ENCODE measurements at places on chromosomes 6 and 20.

DNA sequence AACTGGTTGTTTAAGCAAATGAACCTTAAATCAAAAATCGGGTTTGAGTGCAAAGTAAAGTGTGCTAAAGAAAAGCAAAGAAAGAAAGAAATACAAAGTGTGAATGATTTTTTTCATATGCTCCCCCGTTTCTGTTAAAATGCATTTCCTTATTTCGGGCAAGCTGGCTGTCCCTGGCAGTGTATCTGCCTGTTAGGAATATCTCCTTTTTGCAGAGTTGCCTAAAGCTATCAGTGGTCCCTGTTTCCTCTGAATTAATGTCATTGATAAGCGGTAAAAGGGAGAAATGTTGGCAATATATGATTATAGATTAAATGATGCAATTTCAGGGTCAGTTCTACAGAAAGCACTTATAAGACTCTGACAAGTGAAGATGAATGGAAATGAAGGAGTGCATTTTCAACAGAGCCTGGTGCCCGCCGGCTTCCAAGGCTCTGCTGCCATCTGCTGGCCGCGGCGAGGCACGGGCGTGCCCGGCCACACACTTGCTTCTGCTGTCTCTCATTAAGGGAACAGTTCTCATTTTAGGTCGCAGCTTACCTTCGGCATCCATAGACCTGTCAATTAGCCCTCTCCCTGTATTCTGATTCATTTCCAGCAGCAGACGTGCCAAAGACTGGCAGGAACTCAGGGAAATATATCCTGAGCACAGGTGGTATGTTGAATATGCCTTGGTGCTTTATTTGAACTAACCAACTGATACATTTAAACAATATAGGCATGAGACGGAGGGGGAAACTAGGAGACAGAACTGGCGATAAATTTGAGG, 381.9 kb downstream of the C6orf118 start:
- DNase-seq: no peak

- peak; percentile 87 for DNase-seq
Measured at GRCh38 chr6:37257634-37258404, at the start of the genes TBC1D22B and TMEM217. TSS of gene TBC1D22B (plus strand) at chr6:37257772. CDS start at chr6:37257918, 146 bp downstream. TSS of gene TMEM217 (minus strand) at chr6:37258144. CDS start at chr6:37219030, 39,114 bp downstream.

DNA sequence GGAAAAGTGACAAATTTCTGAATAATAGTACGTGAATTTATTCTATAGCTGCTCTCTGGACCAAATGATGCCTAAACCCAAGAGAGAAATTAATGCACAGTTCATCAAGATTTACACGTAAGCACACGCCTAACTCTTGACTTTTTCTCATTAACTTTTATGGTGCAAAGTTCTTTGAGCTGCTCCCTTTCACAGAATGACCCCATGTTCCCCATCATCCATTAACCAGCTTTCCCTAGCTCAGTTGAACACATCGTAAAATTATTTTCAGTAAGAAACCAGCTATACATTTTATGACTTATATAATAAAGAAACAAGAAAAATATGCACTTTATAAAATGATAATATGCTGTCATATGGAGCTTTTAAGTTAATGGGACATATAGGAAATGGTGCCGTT, 54.3 kb downstream of the ID4 start:
- DNase-seq: no peak

DNA sequence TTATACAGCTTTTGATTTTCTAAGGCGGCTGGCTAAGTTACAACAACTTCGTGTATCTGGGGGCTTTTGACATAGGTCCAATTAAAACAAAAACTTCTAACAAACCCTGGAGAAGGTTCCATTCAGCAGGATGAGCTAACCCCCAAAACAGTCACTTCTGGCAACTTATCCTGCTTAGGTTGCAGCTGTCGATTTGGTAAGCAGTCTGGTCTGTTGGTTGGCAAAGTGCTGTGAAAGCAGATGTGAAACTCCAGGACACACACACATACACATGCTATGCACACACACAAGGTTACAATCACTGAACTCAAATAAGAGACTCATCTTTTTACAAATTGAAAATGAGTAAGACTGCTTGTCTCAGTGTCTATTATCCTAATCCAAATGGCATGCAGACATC, 119.0 kb upstream of the STMND1 start:
- no peak for DNase-seq

- no peak for DNase-seq
Measured at GRCh38 chr20:38267901-38268514, 7.5 kb upstream of the KIAA1755 start.

- DNase-seq: no peak
Measured at GRCh38 chr20:57384486-57384885, 6.7 kb upstream of the RBM38 start.

DNA sequence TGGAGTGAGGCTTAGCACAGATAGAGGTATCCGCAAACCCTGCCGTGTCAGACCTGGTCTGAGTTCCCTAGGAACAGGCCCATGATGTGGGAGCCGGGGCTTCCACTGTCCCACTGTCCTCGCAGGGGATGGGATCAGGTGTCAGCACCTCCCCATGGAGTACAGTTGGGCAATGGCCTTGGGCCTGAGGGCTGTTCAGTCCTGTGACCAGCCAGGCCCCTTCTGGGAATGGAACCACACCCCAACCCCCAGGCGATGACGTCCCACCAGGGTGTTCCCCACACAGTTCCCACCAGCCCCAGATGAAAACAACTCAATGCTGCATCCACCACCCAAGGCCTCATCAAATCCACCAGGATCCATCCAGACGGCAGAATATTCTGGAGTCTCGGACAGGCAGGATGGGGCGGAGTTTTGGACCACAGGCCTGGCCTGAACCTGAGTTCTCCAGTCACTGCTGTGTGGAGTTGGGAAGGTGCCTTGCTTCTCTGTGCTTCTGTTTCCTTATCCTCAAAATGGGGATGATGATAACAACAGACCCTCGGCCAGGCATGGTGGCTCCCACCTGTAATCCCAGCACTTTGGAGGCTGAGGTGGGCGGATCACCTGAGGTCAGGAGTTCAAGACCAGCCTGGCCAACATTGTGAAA, 62.2 kb downstream of the UBE2V1 start:
- no peak for DNase-seq

DNA sequence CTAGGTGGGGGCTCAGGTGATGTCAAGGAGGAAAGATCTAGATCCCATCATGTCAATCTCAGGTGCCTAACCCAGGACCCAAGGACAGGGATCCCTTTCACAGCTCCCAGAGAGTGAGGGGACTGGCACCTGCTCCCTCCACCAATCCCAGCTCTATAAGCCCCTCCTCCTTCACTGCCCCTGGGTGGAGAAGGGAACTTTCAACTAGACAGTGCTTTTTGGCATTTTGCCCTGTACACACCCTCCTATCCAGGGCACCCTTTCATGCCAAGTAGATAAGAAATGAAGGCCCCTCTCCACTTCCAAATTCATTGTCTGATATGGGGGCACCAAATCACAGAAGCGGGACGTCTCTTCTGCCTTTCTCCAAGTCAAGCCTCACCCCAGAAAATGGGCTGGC, 61.6 kb downstream of the MDGA1 start:
- DNase-seq: no peak

DNA sequence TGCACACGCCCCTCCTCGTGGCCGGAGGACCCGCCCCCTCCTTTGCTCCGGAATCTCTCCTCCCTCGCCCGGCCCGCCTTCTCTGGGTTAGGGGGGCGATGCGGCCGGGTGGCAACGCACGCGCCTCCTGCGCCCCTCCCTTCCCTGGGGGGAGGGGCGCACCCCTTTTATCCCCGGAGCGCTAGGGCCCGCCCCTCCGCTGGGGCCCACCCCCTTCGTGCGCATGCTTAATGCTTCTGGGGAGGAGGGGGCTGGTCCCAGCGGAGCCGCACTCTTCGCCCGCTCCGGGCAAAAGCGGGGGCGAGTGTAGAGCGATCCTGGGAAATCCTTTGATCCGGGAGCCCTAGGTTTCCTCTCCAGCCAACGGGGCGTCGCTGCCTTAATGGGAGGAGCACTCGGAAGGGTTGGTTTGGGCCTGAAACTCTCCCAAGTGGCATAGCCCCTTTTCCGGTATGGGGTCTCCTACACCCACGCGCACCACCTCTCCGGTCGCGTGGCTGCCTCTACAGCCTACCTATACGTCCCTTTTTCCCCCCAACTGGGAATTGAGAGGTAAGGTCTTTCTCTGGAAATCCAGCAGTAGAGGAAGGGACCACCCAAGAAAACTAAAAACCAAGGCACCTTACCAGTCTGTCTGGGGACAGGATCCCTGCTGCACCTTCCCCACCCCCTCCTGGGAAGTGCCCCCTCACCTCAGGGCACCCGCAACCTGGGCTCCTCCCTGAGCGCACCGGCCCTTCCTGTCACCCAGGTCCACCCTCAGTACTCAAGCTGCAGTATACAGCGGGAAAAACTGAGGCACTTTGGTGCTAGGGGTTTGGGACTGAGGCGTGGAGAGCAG, 2.1 kb downstream of the SOX12 start:
- no peak for DNase-seq

DNA sequence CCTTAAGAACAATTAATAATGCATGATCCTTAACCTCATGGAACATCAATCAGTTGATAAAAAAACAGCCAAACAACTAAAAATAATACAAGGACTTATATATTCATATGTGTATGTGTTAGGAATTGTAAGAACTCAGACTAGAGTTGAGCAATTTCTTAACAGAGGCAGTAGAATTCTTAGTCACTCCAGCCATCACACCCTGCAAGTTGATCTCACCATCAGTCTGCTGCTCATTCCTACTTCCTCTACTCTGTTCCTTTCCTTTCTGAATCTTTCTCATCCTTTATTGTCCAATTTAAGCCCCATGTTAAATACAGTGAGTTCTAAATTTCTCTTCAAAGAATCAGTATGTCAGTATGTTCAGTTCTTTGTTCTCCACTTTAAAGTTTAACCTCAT, 2.6 kb downstream of the ZNF165 start:
- DNase-seq: no peak

GRCh38 chr6:842141-842540, 149.2 kb upstream of the EXOC2 start:
- DNase-seq: no peak

GRCh38 chr20:50270569-50270968, 79.9 kb downstream of the CEBPB start:
- DNase-seq: no peak

DNA sequence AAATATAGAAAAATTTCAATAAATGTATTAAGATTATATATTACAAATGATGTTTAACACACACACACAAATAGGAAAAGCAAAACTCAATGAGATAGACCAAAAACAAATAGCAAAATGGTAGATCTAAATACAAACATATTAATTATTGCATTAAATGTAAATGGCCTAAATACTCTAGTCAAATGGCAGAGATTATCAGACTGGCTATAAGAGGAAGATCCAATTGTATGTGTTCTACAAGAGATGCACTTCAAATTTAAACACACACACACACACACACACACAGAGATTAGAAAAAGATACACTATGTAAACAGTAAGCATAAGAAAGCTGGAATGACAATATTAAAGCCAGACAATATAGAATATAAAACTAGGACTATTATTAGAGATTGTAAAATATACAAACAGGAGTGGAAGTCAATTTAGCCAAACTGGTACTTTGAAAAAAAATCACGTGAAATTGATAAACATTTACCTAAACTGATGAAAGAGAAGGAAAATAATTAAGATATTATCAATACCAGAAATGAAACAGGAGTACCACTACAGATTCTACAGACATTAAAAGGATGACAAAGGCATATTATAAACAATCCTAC, 150.5 kb downstream of the TBXT start:
- no peak for DNase-seq

DNA sequence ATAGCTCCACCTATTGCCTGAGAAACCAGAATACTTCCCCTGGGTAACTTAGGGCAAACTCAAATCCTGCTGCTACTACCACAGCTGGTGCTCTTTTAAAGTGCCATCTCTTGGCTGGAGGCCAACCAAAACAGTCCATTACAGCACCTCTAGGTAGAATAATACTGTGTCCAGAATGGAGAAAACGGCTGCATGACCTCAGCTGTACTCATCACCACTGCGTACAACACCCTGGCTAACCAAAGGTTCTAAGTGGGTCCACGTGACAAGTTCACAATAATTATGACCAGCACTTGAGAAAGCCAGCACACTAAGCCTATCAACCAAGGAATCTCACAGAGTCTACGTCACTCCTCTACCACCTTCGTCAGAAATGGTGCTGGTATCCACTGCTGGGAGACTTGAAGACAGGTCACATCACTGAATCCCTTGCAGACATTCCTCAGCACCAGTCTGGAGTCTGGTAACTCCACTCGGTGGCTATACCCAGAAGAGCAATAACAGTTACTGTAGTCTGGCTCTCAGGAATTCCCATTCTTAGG, 40.9 kb upstream of the PKIB start:
- DNase-seq: no peak

DNA sequence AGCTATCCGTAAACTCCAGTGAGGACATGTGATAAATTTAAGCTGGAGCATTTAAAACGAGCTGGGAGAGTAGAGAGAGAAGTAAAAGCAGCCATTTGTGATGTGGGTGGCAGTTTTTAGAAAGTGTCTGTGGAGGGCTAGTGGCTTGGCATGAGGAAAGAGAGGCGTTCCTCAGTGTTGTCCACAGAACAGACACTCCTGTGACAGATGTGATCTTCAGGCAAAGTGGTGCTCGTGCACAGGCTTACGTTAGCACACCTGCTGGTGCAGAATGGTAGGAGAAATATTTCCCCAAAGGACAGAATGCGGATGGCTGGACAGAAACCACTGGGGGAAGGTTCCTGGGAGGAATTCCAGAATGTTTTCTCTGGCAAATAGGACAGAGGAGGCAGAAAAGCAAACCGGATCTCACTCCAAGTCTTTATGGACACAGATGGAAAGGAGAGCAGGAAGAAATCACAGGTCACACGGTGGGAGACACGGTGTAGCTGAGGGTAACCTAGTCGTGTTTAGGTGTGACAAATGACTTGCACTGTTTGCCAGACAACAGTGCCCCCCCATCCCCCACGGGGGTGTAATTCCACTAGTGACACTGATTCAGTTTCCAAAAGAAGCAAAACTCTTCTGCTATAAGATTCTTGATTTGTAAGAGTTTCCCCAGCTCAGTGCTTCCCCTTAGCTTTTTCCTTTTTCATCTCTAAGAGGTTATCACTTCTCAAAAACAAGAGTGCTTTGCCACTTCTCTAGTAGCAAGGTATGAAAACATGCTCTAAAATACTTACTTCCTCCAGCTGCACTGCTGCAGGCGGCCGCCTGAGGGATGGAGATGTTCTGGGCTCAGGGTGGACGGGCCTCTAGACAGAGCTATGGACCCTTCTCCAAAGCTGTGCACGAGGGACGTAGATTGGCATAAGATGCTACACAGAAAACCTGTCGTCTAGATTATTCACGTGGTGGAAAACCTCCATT, 293.2 kb downstream of the QKI start:
- no peak for DNase-seq

DNA sequence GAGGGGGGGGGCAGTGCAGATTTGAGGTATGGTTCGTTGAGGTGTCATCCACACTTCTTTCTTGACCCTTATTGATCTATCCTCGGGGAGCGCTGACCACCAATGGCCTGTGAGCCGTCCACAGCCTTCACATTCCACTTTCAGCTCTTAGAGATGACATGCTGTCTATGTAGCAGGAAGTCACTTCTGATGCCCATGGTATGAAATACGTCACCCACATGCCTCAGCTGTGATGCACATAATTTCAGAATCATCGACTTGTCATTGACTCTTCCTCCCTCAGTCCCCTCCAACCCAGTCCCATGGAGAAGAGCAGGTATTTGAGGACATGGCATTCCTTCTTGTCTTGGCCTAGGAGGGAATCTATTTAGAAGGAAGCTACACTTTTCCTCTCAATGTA, 4.7 kb upstream of the ADGRF5 start:
- DNase-seq: no peak

- DNase-seq: no peak
Measured at GRCh38 chr20:9686001-9686400, 152.9 kb downstream of the PAK5 start.

- DNase-seq: no peak
Measured at GRCh38 chr20:21801193-21801592, 95.7 kb downstream of the PAX1 start.

Measured in pulmonary artery endothelial cell (primary cell).